ENCODE measurements at places on chromosomes 7 and 10.
A peak's percentile ranks its signal among the peaks of the same experiment; 100 is the strongest.

DNA sequence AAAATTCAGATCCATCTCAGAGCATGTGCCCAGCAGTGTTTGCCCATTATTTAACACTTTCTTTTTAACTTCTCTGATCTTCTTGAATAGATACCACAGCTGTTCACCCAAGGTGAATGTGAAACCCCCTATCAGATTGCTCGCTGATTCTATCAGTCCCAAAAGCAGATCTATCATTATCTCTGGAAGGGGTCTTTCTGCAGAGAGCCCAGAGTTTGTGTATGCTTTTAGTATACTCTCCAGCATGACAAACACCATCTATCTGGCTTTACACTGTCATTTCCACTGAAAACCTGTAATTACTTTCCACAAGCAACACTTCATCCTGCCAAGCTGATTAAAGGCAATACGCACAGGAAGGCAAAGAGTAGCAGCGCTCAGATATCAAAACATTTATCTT, 168.2 kb downstream of the CACNA2D1 start:
- no peaks in the 10 kb centered on the region for H3K27me3 ChIP-seq
- no peak overlapping the region for H3K27ac ChIP-seq
- no peaks in the 10 kb centered on the region for H3K4me1 ChIP-seq
- no peak for DNase-seq
- no peaks in the 10 kb centered on the region for H3K36me3 ChIP-seq

GRCh38 chr7:149261316-149261828, 624 bp upstream of the ZNF783 start:
- peak overlapping the region; percentile 73 for H3K4me3 ChIP-seq
- no peaks in the 10 kb centered on the region for H3K4me1 ChIP-seq
- no peak for DNase-seq
- peaks cover 2% of the 10 kb centered on the region for H3K36me3 ChIP-seq
- H3K27ac ChIP-seq = no peak overlapping the region

DNA sequence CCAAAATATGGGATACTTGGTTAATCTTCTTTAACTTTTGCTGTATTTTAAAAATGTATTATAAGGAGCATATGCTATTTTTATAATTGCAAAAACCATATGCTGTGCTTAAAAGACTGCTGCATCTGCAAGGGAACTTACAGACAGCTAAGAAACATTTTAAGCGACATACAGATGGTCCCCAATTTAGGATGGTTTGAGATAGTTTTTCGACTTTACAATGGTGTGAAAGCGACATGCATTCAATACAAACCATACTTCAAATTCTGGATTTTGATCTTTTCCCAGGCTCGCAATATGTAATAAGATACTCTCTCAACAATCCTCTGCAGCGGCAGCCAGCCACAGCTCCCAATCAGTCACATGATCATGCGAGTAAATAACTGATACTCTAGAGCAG, 73.2 kb downstream of the SHTN1 start:
- no peak overlapping the region for H3K27ac ChIP-seq
- no peaks in the 10 kb centered on the region for H3K27me3 ChIP-seq
- DNase-seq = no peak
- no peak overlapping the region for H3K4me3 ChIP-seq
- H3K4me1 ChIP-seq = no peaks in the 10 kb centered on the region

DNA sequence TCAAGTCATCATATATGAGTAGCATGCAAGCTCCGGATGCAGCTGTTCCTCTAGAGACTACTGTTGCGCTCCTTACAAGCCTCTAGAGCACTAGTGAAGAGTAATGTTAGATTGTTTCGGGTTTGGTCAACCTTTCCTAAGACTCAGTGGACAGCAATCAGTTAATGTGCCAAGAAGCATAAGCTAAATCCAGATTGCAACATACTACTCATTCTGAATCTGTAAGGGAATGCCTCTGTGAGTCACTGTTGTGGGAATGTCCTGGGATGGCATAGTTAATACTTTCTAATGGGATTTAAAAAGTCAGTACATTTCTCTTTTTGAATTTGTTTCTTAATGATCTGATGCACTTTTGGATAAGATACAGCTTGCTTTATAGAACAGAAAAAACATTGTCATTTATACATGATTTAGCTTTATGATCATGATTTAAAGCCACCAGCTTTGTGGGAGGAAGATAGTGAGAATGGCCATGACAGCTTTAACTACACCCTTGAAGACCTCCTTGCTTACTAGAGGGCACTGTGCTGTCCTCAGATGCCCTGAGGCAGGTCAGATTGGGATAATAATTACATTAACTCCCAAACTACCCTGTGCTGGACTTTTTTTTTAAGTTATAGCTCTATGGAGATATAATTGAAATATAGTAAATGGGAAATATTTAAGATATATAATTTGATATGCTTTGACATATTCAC, 138.4 kb downstream of the SDK1 start:
- no peaks in the 10 kb centered on the region for H3K36me3 ChIP-seq
- no peaks in the 10 kb centered on the region for H3K4me1 ChIP-seq
- DNase-seq = no peak
- no peaks in the 10 kb centered on the region for H3K27me3 ChIP-seq
- H3K27ac ChIP-seq = no peak overlapping the region
- no peak overlapping the region for H3K4me3 ChIP-seq

DNA sequence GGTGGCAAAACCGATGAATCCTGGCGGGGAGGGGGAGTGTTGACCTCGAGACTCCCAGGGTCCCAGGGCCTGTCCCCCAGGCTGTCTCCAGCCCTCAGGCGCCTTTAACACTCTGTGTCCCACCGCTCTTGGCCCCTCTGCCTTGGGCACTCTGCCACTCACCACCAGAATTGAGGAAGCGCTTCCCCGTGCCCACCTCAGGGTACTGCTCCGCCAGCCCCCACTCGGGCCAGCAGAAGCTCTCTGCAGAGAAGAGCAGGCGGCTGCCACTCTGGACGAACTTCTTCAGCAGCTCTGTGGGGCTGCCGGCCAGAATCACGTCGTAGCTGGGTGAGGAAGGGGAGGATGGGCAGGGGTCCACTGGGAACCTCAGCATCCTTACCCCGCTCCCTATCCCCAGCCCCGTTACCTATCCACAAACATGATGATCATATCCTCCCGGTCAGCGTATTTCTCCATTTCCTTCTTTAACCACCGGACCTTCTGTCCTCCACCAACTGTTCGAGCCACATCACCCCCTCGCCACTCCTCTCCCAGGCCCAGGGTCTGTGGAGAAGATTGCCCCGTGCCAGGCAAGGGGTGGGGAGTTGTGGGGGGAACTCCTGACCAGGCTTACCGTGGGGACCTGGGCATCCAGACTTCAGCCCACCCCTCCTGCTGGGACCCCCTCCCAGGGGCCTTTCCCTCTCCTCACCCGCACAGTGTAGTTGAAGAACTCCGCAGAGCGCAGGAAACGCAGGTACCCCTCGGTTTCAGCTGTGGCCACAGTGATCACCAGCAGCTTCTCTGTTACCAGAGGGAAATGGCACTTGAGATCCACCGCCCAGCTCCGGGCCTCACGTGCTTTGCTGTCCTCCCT, 1.2 kb downstream of the PLOD3 start:
- H3K36me3 ChIP-seq = no peaks in the 10 kb centered on the region
- H3K4me1 ChIP-seq = peaks cover 9% of the 10 kb centered on the region
- no peak overlapping the region for H3K27ac ChIP-seq
- H3K27me3 ChIP-seq = no peaks in the 10 kb centered on the region
- DNase-seq = no peak
- H3K4me3 ChIP-seq = peak overlapping the region; percentile 83

GRCh38 chr10:43209074-43209455, 57.8 kb downstream of the RASGEF1A start:
- H3K4me1 ChIP-seq = no peaks in the 10 kb centered on the region
- H3K36me3 ChIP-seq = no peaks in the 10 kb centered on the region
- DNase-seq = no peak
- no peak overlapping the region for H3K27ac ChIP-seq
- no peak overlapping the region for H3K4me3 ChIP-seq

DNA sequence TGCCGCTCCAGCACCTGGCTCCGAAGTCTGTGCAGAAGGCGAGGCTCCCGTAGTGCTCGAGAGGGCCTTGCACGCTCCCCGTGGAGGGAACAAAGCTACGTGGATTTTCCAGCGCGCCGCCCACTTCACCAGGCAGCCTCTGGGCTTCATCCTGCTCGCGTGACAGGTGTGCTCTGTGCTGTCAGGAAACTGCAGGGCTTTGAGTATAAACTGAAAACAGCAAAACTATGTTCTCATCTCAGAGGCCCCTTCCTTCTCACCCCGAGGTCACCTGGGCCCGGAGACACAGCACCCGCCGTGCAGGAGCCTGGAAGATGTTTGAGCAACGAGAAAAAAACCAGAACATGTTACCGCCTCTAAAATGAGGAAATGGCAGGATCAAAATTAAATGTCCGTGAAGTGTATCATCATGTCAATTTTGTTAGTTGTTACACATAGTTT, 17.6 kb upstream of the GPR146 start:
- no peaks in the 10 kb centered on the region for H3K36me3 ChIP-seq
- DNase-seq = no peak
- no peak overlapping the region for H3K27ac ChIP-seq
- peaks cover 2% of the 10 kb centered on the region for H3K4me1 ChIP-seq
- H3K27me3 ChIP-seq = no peaks in the 10 kb centered on the region

- DNase-seq = no peak
- H3K27ac ChIP-seq = no peak overlapping the region
- H3K4me1 ChIP-seq = no peaks in the 10 kb centered on the region
- H3K27me3 ChIP-seq = no peaks in the 10 kb centered on the region
These were observed 246.8 kb downstream of the ELMO1 start for GRCh38 chr7:37201876-37202198.

DNA sequence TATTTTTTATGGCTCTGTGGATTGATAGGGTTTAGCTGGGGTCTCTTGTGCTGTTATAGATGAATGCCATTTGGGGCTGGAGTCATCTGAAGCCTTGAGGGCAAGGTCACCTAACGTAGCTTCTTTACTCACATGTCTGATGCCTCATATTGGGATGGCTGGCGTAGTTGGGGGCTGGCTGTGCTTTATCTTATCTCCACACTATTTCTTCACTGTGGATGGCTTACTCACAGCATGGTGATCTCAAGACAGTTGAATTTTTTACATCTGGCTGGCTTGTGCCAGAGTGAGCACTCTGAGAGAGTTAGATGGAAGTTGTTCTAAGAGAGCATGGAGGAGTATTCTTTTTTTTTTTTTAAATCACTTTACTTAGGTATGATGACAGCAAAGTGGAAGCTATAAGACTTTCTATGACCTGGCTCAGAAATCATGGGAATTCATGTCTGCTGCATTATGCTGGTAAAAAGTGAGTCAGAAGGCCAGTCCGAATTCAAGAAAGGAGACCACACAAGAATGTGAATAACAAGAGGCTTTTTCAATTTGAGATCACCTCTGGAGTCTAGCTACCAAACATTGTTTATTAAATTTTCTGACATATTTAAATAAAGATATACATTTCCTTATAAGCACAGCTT, 252.4 kb upstream of the TPK1 start:
- no peaks in the 10 kb centered on the region for H3K4me1 ChIP-seq
- H3K27ac ChIP-seq = no peak overlapping the region
- H3K36me3 ChIP-seq = no peaks in the 10 kb centered on the region

DNA sequence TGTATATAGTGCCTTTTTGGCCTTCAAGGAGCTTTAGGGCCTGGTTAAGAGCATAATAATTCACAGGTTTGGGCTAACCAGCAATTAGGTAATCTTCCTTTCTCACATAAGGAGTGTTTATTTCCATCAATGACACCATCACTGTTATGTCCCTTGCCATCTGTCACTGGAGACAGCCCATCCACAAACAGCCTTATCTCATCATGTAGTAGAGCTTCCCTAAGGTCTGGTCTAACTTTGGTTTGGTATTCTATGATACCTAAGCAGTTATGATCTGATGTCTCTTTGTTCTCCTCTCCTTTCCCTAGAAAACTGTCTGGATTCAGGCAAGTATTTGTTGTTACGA, 26.4 kb downstream of the MAPK8 start:
- H3K4me1 ChIP-seq = no peaks in the 10 kb centered on the region
- no peak overlapping the region for H3K4me3 ChIP-seq
- DNase-seq = no peak

GRCh38 chr10:83603708-83604107, 535.6 kb upstream of the GHITM start:
- DNase-seq = no peak
- no peak overlapping the region for H3K4me3 ChIP-seq
- no peaks in the 10 kb centered on the region for H3K36me3 ChIP-seq
- peaks cover 1% of the 10 kb centered on the region for H3K4me1 ChIP-seq
- H3K27me3 ChIP-seq = no peaks in the 10 kb centered on the region
- no peak overlapping the region for H3K27ac ChIP-seq

GRCh38 chr7:30285067-30285535, 704 bp downstream of the ZNRF2 start:
- H3K4me3 ChIP-seq = peak overlapping the region; percentile 79
- no peaks in the 10 kb centered on the region for H3K36me3 ChIP-seq
- peaks cover 4% of the 10 kb centered on the region for H3K4me1 ChIP-seq
- no peak for DNase-seq
- no peaks in the 10 kb centered on the region for H3K27me3 ChIP-seq
- peak overlapping the region; percentile 77 for H3K27ac ChIP-seq

DNA sequence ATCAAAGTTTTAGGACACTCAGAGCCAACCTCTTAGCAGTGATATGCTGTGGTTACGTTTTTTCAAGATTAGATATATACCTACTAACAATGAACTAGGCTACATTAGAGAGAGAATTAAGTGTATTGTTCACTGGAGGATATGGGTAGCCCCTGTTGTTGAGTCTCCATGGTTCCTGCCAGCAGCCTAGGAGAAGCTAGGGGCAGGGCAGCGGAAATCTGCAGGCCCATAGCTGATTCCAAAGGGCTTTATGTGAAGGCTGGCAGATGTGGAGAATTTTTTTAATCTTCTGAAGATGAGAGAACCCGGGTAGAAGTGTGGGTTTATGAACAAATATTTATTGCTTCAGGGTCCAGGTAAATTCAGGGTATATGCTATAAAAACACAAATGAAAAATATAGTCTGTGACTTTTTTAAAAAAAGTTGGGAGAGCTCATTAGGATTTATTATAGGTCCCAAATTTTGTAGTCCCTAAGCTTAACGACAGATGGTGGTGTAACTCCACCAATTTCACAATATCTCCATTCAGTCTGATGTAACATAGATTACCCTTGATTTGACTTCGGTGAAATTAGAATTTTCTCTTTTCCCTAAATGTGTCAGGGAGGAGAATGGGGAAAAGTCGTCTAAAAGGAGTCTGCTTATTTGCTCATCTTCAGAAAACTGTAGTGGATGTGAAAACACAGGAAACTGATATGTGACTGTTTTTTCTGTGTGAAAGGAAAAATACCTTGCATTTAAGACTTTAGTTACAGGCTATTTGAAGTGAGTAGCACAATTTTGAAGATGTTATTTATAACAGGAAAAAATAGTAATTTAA, 163.0 kb upstream of the PPP1R3A start:
- no peak overlapping the region for H3K27ac ChIP-seq
- no peak for DNase-seq
- peaks cover 1% of the 10 kb centered on the region for H3K4me1 ChIP-seq
- no peak overlapping the region for H3K4me3 ChIP-seq
- no peaks in the 10 kb centered on the region for H3K36me3 ChIP-seq

DNA sequence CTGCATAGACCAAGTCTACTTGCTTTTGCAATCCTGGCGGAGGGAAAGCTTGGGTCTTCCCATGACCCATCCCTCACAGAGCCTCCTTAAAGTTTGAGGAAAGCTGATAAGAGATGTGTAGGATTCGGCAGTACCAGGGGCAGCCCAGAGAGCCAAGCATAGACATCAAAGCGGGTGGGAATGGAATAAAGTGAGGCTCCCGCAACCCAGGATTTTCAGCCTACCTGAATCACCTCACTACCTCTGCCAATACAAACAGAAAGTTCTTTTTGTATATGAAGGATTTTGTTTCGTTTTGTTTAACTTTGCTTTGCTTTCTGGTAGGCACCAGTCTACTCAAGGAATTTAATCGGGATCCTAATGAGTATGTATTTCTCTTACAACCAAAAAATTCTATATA, 451.7 kb downstream of the PLXNA4 start:
- H3K4me1 ChIP-seq = no peaks in the 10 kb centered on the region
- DNase-seq = no peak
- no peak overlapping the region for H3K4me3 ChIP-seq

Measured in H1 (cell line).